ENCODE measurements at places on chromosomes 1 and 21. TPM values are rescaled to one million over a fixed set of nuclear protein-coding genes. Genes with fewer than 3 reads are reported as not detected.

CELA2A gene
- not detected for total RNA-seq

KRTAP11-1 gene
- total RNA-seq, result not detected

OR2L3 gene
- not detected for total RNA-seq

AJAP1 gene
- 3.5 TPM for total RNA-seq

ZNF648 gene
- not detected for total RNA-seq

C1orf94 gene
- total RNA-seq, result not detected

SEMA6C gene
- 2.0 TPM for total RNA-seq

ZBTB7B gene
- 7.1 TPM for total RNA-seq

GSTM5 gene
- 0.54 TPM for total RNA-seq

FALEC gene
- not detected for total RNA-seq

FGGY gene
- 12.8 TPM for total RNA-seq

OR2L8 gene
- total RNA-seq, result 0.35 TPM

L1TD1 gene
- not detected for total RNA-seq

UBE2U gene
- not detected for total RNA-seq

SHISA4 gene
- total RNA-seq, result not detected

FBXO42 gene
- 18.2 TPM for total RNA-seq

VAV3 gene
- total RNA-seq, result 9.7 TPM

AKIRIN1 gene
- total RNA-seq, result 122 TPM

TDRD5 gene
- not detected for total RNA-seq

ADGRL4 gene
- not detected for total RNA-seq

LCA5L gene
- total RNA-seq, result not detected

TFF1 gene
- total RNA-seq, result not detected

HENMT1 gene
- 7.5 TPM for total RNA-seq

RAB29 gene
- total RNA-seq, result 14.0 TPM

APCS gene
- total RNA-seq, result not detected

LEMD1 gene
- total RNA-seq, result not detected

TRPM2 gene
- 1.2 TPM for total RNA-seq

BCAR3 gene
- total RNA-seq, result 0.54 TPM

TSSK3 gene
- 0.22 TPM for total RNA-seq

PLA2G2F gene
- not detected for total RNA-seq

UBL4B gene
- not detected for total RNA-seq

KRTAP19-3 gene
- not detected for total RNA-seq

RIPK4 gene
- total RNA-seq, result 1.4 TPM

PARK7 gene
- 70.0 TPM for total RNA-seq

GOLT1A gene
- not detected for total RNA-seq

KCNE2 gene
- total RNA-seq, result not detected

TMEM9 gene
- total RNA-seq, result 14.4 TPM

C8B gene
- total RNA-seq, result not detected

Data from CD8-positive, alpha-beta T cell (primary cell).